Stimulated activated CD4-positive, alpha-beta T cell treated with anti-CD3 and anti-CD28 coated beads, TNF-alpha, amount 100 ng/mL, for 1 hour (primary cell): ENCODE measurements at places on chromosomes 6 and 20.

DNA sequence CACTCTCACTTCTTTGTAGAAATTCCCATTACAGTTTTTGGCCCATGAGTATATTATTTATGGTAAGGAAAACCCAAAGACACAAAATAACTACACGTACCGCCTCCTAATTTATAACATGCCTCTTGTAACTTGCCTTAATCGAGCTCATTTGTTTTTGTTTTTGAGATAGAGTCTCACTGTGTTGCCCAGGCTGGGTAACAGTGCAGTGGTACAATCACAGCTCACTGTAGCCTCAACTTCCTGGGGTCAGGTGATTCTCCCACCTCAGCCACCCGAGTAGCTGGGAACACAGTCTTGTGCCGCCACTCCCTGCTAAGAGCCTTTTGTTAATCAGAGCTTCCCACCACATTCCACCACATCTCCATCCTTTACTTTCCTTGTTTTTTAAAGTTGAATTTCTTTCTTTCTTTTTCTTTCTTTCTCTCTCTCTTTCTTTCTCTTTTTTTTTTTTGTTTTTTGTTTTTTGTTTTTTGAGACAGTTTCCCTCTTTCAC lies 15.5 kb downstream of the ASIP start:
- DNase-seq, result no peak

DNA sequence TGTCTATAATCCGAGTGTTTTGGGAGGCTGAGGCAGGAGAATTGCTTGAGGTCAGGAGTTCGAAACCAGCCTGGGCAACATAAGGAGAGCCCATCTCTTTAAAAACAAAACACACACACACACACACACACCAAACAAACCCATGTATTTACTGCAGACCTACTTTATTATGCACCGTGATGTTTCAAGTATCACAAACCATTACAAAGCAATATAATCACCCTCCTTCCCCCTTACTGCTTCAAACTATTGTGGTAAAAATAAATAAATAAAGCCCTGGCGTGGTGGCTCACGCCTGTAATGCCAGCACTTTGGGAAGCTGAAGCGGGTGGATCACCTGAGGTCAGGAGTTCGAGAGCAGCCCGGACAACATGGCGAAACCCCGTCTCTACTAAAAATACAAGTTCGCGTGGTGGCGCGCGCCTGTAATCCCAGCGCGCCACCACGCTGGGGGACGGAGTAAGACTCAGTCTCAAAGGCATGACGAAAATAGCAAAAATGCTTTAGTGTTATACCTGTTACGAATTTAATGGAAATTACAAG lies 1.5 kb downstream of the TBCC start:
- DNase-seq, result no peak

DNA sequence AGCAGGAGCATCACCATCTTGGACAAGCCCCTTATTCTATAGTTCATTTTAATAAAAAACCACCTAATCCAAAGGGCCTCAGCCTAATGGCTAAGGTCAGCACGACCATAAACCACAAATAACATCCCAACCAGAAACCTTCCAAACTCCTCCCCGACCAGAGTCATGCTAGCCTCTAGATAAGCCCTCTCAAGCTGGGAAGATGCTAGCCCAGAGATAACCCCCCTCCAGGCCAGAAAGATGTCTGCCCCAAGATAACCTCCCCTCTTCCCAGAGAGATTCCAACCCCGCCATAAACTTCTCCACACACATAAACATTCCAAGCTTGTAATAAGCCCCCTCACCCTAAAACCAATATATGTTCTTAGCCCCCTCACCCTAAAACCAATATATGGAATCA lies 38.5 kb upstream of the OR14J1 start:
- no peak for DNase-seq

GRCh38 chr20:59004763-59005522 lies 2.1 kb downstream of the CTSZ start:
- no peak for DNase-seq
